MV-4-11 (cell line): ENCODE measurements at places on chromosomes 3 and 15.

- DNase-seq = peak; percentile 17
Measured at GRCh38 chr3:142904639-142905436, 16.0 kb upstream of the PCOLCE2 start.

DNA sequence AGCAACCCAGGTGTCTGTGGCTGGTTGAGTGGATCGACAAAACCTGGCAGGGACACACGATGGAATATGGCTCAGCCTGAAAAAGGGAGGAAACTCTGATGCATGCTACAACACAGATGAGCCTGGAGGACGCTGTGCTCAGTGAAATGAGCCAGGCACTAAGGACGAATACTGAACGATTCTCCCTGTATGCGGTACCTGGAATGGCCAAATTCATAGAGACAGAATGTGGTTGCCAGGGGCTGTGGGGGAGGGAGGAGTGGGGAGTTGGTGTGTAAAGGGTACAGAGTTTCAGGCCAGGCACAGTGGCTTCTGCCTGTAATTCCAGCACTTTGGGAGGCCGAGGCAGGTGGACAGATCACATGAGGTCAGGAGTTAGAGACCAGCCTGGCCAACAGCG lies 35.1 kb downstream of the PCSK6 start:
- DNase-seq = no peak

DNA sequence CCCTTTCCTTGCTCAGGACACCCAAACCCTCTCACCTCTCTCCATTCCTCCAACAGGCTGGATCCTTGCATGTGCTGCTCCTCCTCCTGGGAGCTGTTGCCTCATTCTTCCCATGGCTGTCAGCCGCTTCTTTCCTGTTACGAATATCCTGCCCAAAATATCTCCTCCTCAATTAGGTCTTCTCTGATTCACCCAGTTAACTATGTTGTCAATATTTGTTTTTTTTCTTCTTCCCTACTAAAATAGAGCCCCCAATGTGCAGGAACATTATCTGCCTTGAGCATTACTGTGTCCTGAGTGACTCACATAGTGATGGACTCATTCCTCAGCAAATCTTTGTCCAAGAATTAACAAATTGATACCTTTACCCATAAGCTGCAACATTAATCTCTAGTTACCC lies 357.2 kb downstream of the CLSTN2 start:
- DNase-seq = no peak

GRCh38 chr3:76940181-76940770 lies 99.6 kb upstream of the ROBO2 start:
- no peak for DNase-seq

- no peak for DNase-seq
Measured at GRCh38 chr3:32844914-32845313, 27.1 kb downstream of the TRIM71 start.
